Fibroblast of lung (primary cell): ENCODE measurements at places on chromosomes 1 and 21.

DNA sequence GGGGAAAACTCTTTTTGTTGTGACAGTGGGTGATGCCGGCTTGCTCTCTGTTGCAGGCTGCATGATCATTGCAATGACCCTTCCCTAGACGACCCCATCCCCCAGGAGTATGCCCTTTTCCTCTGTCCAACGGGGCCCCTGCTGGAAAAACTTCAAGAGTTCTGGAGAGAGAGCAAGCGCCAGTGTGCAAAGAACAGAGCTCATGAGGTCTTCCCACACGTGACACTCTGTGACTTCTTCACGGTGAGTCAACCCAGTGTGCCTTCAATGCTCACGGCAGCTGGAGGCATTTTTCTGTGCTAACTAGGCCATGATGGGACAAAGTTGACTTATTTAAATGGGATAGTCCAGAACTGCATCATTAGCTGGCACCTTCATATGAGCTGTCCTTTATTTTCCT is 5.7 kb downstream of the UBASH3A start:
- no peak for DNase-seq

DNA sequence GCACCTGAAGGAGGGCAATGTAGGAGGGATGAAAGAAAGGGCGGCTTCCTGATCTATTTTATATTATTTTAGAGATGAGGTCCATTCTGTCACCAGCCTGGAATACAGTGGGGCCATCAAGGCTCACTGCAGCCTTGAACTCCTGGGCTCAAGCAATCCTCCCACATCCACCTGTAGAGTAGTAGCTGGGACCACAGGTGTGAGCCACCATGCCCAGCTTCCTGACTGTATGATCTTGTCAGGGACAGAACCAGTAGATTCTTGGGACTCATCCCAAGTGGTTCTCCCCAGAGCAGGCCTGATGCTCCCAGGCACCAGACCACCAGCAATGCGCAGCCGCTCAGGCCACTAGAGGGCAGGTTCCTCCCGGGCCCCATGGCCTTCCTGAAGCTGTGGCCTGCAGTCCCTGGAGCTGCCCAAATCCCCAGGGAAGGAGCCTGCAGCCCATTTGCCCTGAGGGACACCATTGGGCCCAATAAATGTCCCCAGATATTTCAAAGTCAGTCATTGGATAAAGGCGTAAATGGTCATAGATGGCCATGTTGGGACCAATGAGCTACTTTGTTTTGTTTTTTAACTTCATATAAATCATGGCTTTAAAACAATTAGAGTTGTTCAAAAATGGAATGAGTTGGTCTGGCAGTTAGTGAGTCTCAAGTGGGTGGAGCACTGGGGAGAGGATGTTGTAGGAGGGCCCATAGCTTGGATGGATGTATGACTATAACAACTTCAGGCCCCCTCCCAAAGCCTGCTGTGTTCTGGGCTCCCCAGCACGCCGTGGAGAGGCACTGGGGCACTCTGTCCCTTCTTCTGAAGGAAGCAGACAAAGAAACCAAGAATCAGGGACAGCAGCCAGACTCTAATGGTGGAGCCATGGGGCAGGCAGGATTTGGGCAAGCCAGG is 44.7 kb upstream of the GOLT1A start:
- peak; percentile 69 for DNase-seq

DNA sequence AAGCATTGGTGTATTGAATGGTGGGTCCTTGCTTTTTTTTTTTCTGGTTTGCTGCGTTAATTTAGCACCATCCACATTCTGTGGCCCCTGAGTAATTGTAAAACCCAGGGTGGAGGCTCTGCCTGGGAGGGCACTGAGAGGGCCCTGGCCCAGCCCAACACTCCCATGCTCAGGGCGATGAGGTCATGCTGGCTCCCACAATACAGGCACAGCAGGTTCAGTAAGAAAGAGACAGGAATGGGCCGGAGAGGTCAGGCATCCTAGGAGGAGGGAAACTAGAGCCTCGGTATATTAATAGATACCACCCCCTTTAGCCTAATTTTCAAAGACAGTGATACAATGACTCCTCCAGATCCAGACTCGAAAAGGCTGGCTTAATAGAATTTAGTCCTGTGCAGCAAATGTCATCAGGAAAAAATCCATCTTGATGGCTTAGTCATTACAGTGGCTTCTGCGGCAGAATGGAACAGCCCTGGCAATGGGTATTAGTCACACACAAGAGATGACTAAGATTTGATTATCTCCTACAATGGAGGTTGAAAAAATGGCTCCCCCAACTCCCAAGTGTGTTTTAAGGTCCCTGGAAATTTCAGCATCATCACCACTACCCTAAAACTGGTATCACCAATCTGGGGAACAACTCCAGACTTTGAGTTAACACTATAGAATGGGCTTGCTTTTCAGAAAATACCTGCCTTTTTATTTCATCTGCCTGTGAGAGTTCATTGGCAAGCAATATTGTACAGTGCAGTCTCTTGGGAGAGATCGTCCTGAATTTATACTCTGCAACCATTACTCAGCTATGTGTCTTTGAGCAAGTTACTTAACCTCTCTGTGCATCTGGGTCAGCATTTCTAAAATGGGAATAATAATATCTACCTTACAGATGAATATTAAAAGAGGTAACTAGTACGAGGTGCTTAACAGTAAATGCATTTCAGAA is 43.9 kb upstream of the LYST start:
- DNase-seq, result peak; percentile 99

- peak; percentile 26 for DNase-seq
Measured at GRCh38 chr1:39822146-39822545, 33.5 kb upstream of the BMP8B start.

DNA sequence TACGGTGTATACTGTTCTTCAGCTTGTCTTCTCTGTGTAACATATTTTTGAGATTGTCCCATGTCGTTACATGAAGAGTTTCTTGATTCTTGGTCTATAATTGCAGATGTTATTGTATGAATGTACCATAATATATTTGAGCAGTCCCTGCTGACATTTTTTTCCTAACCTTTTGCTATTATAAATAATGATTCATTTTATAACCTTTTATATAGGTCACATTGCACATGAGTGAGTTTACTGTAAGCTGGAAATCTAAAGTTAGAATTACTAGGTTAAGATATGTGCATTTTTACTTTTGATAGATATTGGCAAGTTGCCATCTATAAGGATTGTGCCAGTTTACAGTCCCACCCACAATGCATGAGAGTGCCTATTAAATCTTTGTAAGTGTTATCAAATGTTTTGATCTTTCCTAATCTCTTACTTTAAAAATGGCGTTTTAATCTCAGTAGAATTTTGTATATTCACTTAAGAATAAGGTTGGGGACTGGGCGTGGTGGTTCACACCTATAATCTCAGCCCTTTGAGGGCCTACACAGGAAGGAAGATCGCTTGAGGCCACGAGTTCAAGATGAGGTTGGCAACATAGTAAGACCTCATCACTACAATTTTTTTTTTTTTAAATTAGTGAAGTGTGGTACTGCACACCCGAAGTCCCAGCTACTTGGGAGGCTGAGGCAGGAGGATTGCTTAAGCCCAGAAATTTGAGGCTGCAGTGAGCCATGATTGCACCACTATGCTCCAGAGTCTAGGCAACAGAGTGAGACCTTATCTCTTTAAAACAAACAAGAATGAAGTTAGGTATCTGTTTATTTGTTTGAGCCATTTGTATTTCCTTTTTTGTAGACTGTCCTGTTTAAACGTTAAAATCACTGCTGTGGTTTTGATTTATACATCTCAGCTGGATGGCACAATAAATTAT is 36.5 kb downstream of the ZMYM1 start:
- peak; percentile 10 for DNase-seq

DNA sequence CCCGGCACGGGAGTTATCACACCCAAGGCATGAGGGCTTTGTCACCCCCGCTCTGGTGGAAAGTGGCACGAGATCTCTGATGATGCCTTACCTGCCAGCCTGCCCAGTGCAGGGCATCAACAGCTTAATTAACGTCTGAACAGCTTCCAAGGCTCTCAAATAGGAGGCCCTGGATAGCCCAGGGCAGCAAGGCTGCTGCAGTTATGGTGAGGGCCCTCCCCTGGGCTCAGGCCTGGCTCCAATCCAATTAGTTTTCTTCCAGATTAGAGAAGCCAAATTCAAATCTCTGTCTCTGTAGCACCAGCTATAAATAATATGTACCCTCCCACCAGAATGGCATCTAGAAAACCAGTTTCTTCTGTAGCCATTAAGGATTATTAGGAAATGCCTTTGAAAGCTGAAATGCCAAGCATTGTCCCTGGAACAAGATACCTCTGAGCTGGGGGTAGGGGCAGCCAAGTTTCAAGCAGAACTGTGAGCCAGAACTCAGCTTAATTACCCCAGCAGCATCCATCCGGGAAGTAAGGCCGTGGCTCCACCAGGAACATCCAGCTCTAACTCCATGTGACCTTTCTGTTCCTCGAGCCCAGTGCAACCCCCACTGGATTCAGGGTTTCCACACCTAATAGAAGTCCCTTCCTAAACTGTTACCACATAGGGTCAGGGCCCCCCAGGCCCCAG is 12.5 kb downstream of the QSOX1 start:
- DNase-seq, result no peak

- no peak for DNase-seq
Measured at GRCh38 chr1:206797534-206798383, 25.5 kb upstream of the IL10 start.

- peak; percentile 17 for DNase-seq
Measured at GRCh38 chr1:162074276-162075005, 5.0 kb downstream of the NOS1AP start.

- DNase-seq, result no peak
Measured at GRCh38 chr1:46983166-46983829, 40.2 kb upstream of the CYP4X1 start.

DNA sequence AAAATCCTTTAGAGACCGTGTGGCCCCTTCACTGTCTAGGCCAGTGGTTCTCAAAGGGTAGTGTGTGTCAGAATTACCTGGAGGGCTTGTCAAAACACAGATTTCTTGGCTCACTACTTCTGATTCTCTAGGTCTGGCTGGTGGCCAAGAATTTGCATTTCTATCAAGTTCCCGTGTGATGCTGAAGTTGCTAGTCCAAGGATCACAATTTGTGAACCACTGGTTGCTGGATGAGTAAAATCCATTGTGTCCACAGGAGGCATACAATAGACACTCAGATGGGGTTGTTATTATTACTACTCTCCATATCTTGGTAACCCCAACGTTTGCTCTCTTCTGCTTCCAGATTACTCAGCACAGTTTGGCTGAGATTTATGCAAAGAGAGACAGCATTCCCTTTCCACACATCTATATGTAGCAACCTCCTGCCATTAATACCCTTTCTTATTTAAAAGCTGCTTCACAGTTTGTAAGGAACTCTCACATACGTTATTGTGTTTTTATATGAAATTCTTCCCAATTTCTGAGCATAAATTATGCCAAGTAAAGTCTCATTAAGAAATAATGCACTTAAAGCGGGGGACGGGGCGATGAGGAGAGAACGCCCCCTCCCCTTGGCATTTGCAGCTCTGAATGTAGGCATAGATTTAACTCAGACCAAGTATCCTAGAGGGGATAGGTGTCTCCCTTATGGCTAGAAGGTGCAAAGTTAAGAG is 720 bp upstream of the TMCC2 start:
- peak; percentile 68 for DNase-seq

GRCh38 chr1:25255706-25256577 is 8.7 kb upstream of the RSRP1 start:
- no peak for DNase-seq

- DNase-seq, result no peak
Measured at GRCh38 chr1:185419718-185420117, 102.7 kb upstream of the IVNS1ABP start.

DNA sequence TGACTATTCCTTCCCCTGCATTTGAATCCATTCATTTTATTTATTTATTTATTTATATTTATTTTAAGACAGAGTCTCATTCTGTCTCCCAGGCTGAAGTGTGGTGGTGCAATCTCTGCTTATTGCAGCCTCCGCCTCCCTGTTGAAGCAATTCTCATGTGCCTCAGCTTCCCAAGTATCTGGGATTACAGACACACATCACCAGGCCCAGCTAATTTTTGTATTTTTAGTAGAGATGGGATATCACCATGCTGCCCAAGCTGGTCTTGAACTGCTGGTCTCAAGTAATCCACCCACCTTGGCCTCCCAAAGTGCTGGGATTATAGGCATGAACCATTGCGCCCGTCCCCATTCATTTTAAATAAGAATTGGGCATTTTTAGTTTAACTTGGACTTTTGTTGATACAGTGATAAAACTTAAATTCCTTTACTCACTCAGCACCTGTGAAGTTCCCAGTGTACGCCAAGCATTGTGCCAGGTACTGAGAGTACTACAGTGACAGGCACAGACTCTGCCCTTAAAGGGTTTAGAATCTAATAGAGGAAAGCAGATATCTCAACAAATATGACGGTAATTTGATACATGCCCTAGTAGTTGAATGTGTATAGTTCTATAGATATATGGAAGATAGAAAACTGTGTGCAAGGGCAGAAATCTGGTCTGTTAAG is 90.5 kb downstream of the PTPRC start:
- no peak for DNase-seq

GRCh38 chr21:16372586-16372985 is 642.8 kb downstream of the USP25 start:
- no peak for DNase-seq

GRCh38 chr1:41713557-41714327 is 205.0 kb downstream of the HIVEP3 start:
- DNase-seq, result peak; percentile 92

DNA sequence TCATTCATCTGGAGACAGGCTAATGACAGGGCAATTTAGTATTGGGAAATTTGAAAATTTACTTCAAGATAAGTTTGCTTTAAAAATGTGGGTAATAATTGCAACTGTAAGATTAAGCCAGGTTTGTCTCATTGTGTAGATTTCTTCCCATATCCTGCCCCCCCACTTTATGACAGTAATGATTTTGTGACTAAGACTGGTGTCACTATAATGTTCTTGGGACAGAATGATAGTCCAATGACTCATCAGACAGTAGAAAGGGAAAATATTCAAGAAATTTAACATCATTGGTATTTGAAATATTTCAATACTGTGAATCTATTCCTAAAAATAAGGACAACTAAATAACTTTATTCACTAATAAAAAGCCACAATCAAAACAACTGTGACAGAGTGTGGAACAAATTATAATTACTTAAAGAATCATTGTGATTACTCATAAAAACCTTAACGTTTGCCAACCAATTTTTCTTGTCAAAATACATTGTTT is 36.7 kb downstream of the FH start:
- DNase-seq, result peak; percentile 40

- DNase-seq, result no peak
Measured at GRCh38 chr1:1197551-1198422, 8.6 kb downstream of the TNFRSF18 start.

DNA sequence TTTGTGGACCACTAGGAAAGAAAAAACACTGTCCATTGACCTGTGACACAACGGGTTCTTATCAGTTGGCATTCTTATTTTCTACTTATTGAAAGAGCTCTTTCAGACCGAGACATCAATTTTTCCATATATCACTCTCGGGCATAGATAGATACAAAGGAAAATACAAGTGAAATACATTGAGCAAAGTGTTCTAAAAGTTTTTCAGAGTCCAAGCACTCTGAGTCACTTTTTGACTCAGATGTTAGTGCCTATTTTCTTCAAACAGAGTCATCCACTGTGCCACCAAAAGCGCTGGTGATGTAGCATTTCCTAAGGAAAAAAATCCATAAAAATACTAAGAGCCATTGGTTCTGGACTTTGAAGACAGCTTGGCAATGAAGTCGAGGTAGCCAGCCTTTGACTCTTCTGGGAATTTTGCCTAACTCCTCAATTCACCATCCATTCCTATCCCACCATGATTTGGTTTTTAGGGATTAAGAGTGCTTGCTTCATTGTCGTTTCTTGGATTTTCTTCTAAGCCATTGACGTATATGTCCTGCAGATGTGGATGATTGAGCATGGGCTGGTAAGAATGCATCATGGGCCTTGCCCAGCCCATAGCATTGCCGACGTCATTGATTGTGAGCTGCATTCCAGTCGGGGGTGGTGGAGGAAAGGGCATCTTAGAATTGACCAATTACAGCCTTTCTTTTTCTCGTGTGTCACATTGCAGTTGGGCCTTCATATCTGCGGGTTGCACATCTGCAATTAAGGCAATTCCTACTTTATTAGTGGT is 10.6 kb downstream of the GALNT2 start:
- DNase-seq, result no peak
